ENCODE measurements at places on chromosomes 1 and 21. TPM values are rescaled to one million over a fixed set of nuclear protein-coding genes. Genes with fewer than 3 reads are reported as not detected.

- no peak overlapping the region for H3K4me3 ChIP-seq
- H3K36me3 ChIP-seq = no peaks in the 10 kb centered on the region
- no peak for DNase-seq
- H3K27me3 ChIP-seq = 0 out of 2 replicates have a peak, but pooled peaks cover 4% of the 10 kb centered on the region
- H3K27ac ChIP-seq = no peak overlapping the region
- no peaks in the 10 kb centered on the region for H3K4me1 ChIP-seq
Measured at GRCh38 chr1:185463011-185463410, 146.0 kb upstream of the IVNS1ABP start.

DNA sequence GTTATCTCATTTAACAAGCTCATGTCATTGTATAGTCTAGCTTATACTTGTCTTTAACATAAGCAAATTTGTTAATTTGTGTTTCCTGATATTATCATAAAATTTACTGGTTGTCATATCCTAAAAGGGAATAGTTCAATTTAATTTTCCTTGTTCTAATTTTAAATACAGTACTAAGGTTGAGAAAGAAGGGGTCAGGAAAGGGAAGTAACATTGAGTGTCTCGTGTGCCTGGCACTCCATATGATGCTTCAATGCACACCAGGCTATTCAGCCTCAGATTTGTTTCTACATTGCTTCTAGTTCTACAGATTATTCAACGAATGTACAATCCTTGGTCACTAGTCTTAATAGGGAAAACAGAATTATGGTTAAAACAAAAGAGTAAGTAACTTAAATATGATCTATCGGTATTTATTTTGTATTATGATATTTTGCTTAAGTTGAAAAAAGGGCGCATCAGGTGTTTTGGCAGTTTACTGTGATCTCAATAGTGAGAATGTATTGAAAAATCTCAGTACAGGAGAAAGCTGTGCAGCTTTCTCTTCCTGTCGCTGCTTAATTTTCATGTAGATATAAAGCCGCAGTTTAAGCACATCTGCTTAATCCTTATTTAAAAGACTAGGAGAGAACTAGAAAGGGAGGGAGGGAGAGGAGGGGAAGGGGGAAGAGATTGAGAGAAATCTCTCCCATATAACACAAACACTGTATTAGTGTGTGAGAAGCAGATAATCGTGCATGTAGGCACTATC, 13.0 kb downstream of the PTPRC start:
- no peaks in the 10 kb centered on the region for H3K27me3 ChIP-seq

The LRRC3 gene
- 0.04 TPM for total RNA-seq

GRCh38 chr1:245317217-245317616, 162.4 kb downstream of the KIF26B start:
- peaks cover 79% of the 10 kb centered on the region for H3K27me3 ChIP-seq
- H3K27ac ChIP-seq = no peak overlapping the region
- H3K4me1 ChIP-seq = no peaks in the 10 kb centered on the region
- H3K36me3 ChIP-seq = no peaks in the 10 kb centered on the region

DNA sequence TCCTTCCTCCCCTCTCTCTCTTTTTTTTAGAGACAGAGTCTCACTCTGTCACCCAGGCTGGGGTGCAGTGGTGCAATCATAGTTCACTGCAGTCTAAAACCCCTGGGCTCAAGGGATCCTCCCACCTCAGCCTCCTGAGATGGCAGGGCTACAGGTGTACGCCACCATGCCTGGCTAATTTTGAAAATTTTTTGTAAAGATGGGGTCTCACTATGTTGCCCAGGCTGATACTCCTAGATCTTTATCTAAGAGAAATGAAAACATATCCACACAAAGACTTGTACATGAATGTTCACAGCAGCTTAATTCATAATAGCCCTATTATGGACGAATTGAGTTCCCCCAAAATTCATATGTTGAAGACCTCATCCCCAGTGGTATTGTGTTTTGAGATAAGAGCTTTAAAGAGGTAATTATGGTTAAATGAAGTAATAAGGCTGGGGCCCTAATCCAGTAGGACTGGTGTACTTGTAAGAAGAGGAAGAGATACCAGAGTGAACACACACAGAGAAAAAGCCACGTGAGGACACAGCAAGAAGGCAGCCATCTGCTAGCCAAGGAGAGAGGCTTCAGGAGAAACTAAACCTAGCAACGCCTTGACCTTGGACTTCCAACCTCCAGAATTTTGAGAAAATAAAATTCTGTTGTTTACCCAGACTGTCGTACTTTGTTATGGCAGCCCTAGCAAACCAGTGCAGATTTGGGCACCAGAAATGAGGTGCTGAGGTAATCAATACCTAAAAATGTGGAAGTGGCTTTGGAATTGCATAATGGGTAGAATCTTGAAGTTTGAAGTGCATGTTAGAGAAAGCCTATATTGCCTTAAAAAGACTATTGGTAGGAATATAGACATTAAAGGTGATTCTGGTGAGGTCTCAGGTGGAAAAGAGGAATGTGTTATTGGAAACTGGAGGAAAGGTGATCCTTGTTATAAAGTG, 13.2 kb downstream of the IFNLR1 start:
- no peaks in the 10 kb centered on the region for H3K36me3 ChIP-seq
- H3K27me3 ChIP-seq = peaks cover 34% of the 10 kb centered on the region
- H3K4me3 ChIP-seq = no peak overlapping the region
- no peak for DNase-seq
- H3K27ac ChIP-seq = no peak overlapping the region

DNA sequence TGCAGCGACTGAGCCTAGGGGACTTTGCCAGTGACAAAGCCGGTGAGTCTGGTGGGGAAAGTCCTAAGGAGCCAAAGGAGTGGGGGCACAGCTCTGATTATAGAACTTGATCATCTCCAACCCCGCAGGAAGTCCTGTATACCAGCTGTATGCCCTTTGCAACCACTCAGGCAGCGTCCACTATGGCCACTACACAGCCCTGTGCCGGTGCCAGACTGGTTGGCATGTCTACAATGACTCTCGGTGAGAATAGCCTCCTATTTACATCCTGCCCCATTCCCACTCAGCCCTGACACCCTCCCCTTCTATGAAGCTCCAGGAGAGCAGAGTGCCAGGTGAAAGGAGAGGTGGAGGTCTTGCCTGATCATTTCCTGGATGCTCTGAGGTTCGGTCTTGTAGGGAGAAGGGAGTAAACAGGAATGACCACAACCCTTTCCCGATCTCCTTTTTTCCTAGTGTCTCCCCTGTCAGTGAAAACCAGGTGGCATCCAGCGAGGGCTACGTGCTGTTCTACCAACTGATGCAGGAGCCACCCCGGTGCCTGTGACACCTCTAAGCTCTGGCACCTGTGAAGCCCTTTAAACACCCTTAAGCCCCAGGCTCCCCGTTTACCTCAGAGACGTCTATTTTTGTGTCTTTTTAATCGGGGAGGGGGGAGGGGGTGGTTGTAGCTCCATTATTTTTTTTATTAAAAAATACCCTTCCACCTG, 1.2 kb upstream of the PPOX start:
- DNase-seq = no peak
- peaks cover 68% of the 10 kb centered on the region for H3K36me3 ChIP-seq
- H3K27me3 ChIP-seq = no peaks in the 10 kb centered on the region

The KLF17 gene
- not detected for total RNA-seq

DNA sequence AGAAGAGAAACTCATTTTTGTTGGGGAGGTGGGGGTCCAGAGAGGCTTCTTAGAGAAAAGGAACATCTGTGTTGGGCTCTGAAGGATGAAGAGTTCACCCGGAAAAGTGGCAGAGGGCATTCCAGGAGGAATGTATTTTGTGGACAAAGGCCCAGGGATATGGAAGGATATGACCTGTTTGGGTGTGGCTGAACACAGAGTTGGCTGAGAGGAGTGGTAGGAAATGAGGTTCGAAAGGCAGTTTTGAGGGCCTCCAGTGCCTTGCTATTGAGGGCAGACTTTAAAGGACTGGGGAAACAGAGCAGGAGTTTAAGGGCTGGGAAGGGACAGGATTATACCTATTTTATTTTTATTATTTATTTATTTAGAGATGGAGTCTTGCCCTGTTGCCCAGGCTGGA, 27.3 kb upstream of the WASF2 start:
- H3K27ac ChIP-seq = no peak overlapping the region
- H3K4me3 ChIP-seq = no peak overlapping the region
- no peaks in the 10 kb centered on the region for H3K27me3 ChIP-seq
- no peak for DNase-seq
- peaks cover 34% of the 10 kb centered on the region for H3K4me1 ChIP-seq

GRCh38 chr1:150560011-150560438, 10.8 kb downstream of the ADAMTSL4 start:
- peak; percentile 77 for DNase-seq
- H3K4me3 ChIP-seq = no peak overlapping the region
- peaks cover 38% of the 10 kb centered on the region for H3K4me1 ChIP-seq
- peak overlapping the region; percentile 81 for H3K27ac ChIP-seq
- peaks cover 84% of the 10 kb centered on the region for H3K36me3 ChIP-seq
- no peaks in the 10 kb centered on the region for H3K27me3 ChIP-seq

DNA sequence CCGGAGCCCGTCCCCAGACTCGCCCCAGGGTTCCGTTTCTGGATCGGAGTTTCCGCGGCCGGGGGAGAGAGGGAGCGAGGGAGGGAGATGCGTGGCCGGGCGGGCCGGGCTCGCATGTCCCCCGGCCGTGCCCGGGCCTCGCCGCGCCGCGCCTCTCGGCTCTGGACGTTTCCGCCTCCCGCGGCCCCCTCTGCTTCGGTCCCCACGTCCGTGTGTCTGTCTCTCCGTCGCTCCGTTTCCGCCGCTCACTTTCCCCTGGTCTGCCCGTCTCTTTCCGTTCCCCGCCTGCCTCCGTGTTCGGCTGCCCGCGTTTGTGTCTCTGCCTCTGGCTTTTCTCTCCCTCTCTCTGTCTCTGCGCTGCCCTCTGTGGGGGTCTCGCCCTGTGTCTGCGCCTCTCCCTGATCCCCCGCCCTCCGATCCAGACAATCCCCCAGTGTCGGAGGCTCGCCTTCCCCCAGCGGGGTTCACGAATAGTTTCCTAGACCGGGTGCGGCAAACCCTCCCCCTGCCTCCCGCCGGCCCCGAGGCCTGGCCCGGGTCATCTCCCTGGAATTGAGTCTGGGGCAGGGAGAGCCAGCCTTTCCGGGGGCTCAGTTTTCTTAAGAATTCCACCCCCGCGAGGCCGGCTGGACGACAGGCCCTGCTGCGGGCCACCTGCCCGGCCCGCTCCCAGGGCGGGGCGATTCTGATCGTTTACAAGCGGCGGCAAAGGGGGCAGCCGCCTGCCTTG, 735 bp downstream of the NBL1 start:
- no peaks in the 10 kb centered on the region for H3K36me3 ChIP-seq
- no peak overlapping the region for H3K27ac ChIP-seq
- no peaks in the 10 kb centered on the region for H3K4me1 ChIP-seq

The EDN2 gene
- not detected for total RNA-seq
